ENCODE measurements at places on chromosomes 4 and X. TPM values are rescaled to one million over a fixed set of nuclear protein-coding genes. Genes with fewer than 3 reads are reported as not detected.

Gene WWC2
- total RNA-seq: 12.7 TPM

Gene NRK
- total RNA-seq: 0.05 TPM

Gene SPANXA2
- not detected for total RNA-seq

Gene CXCL8
- 11.5 TPM for total RNA-seq

GRCh38 chr4:157521906-157522305, 301.4 kb downstream of the GRIA2 start:
- DNase-seq: no peak

GRCh38 chrX:15241301-15241700, 28.6 kb downstream of the ASB9 start:
- no peak for DNase-seq

GRCh38 chr4:163590103-163590502, 95.6 kb downstream of the TMA16 start:
- DNase-seq: no peak

Data from SK-MEL-5 (cell line).